ENCODE measurements at places on chromosomes 2 and 18. TPM values are rescaled to one million over a fixed set of nuclear protein-coding genes. Genes with fewer than 3 reads are reported as not detected.
A peak's percentile ranks its signal among the peaks of the same experiment; 100 is the strongest.

The PLA2R1 gene
- total RNA-seq = not detected

The SERPINB11 gene
- total RNA-seq = not detected

The DHRS9 gene
- 4.6 TPM for total RNA-seq

The ALPG gene
- not detected for total RNA-seq

The MLPH gene
- total RNA-seq = 0.36 TPM

DNA sequence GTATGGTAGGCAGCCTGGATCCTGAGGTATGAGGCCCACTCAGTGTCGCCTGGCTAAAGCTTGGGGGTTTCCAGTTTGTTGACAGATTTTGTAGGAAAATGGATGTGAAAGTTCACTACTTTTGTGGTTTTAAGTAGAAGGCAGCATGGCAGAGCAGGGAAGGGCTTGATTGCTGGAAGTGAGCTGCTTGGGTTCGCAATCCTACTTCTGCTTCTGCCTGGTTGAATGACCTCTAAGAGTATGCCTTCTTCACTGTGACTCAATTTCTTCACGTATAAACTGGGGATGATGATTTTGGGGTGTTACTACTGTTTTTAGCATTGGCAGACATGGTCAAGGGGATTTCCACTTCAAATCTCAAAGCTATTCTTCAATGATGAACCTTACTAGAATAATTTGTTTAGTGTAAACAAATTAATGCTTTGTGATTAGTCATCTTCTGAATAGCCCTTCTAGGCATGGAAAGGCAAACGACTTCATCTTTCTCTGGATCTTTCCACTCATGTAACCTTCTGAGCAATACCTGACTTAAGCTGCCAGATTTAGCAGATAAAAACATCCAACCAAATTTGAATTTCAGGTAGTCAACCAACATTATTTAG is 13.2 kb downstream of the BMP10 start:
- DNase-seq = no peak

- no peak for DNase-seq
Measured at GRCh38 chr2:149860276-149860921, 272.8 kb upstream of the MMADHC start.

GRCh38 chr18:79400591-79401381 is 5.1 kb downstream of the NFATC1 start:
- DNase-seq = no peak

GRCh38 chr18:68150961-68151360 is 563.9 kb downstream of the TMX3 start:
- DNase-seq = no peak

- no peak for DNase-seq
Measured at GRCh38 chr2:102392096-102392495, 30.9 kb upstream of the IL18RAP start.

GRCh38 chr18:55001394-55002024 is 42.2 kb upstream of the CCDC68 start:
- DNase-seq = no peak

DNA sequence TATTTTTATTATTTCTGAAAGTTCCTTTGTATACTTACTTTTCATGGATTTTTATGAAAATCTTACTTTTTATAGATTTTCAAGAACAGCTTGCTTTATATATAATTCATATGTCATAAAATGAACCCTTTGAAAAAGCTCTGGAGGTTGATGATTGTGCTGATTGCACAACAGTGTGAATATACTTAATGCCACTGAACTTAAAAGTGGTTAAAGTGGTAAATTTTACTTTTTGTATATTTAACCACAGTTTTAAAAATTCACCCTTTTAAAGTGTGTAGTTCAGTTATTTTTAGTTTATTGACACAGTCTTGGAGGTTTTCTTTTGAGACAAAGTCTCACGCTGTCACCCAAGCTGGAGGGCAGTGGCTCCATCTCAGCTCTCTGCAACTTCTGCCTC is 8.4 kb downstream of the SANBR start:
- DNase-seq = no peak

GRCh38 chr2:73907840-73908452 is 15.1 kb downstream of the ACTG2 start:
- peak; percentile 64 for DNase-seq

- no peak for DNase-seq
Measured at GRCh38 chr2:237695201-237695780, 67.9 kb downstream of the LRRFIP1 start.

DNA sequence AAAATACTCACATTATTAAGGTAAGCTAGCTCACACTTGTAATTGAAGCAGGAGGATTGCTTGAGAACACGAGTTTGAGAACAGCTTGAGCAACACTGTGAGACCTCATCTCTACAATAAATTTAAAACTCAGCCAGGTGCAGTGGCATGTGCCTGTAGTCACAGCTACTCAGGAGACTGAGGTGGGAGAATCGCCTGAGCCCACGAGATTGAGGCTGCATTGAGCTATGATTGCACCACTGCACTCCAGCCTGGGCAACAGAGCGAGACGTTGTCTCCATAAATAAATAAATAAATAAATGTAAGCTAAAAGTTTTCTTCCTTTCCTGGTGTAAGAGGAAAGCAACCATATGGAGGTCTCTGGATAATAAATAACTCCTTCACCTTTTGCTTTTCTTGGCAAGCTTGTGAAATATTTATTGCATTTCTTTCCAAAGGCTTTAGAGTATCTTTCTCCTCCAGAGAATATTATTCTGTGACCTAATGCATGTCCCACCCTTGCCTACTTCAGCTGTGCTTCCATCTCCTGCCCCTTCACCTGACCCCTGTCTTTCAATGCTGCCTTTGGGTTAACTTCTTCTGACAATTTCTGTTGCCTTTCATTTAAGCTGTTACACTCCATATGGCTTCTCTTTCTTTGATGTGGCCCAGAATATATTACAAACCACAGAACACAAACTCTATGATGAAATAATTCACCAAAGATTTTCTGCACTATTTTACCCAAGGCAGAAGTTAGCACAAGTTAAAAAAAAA is 280.7 kb upstream of the RND3 start:
- DNase-seq = no peak

DNA sequence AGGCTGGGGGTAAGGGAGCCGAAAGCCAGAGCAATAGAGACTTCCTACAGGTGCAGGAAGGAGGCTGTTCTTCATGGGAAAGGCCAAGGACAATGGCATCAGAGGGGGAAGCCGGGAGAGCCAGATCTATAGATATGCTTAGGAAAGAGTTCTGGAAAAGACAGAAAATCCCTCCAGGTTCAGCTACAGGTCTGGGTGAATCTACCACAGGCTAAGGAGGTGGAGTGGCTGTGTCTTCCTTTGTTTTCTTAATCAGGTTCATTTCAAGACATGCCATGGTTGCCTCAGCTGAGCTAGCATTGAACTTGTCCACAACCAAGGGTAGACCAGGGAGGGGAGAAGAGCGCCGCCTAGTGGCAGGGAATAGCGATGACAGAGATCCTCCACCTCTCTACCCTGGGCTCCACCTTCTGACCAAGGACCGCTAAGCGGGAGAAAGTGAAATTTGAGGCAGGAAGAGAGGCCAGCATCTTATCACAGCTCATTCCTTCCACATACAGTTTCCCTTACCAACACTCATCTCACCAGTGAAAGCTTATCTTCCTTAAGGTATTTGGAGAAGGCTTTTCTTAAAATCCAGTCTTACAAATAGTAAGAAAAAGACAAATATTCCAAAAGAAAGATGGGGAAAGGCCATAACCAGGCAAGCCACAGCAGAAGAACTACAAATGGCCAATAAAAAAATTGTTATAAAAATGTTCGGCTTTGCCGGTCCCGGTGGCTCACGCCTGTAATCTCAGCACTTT is 74.2 kb downstream of the VIT start:
- peak; percentile 48 for DNase-seq

DNA sequence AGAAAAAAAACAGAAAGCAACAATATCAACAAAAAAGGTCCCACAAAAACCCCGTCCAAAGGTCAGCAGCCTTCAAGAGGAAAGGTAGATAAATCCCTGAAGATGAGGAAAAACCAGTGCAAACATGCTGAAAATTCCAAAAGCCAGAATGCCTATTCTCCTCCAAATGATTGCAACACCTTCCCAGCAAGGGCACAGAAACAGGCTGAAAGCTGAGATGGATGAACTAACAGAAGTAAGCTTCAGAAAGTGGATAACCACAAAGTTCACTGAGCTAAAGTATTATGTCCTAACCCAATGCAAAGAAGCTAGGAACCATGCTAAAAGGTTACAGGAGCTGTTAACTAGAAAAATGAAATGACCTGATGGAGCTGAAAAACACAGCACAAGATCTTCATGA is 226.4 kb upstream of the DSEL start:
- no peak for DNase-seq

DNA sequence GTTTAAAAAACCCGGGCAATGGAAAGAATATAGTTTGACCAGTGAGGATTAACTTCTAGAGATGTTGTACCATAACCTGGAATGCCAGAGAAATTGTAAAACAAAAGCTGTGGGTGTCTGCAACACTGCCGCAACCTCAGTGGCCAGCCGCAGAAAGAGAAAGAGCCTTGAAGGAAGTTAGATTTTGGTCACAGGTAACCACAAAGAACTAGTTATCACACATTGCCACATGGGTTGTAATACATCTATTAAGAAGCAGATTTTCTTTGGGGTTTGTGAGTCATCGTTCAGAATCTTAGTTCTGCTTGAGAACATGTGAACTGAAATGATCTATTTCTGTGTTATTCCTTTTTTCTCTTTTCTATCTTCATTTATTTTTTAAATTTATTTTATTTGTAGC is 222.9 kb upstream of the AGAP1 start:
- DNase-seq = peak; percentile 75
